ENCODE measurements at places on chromosomes 2 and 18.

GRCh38 chr2:64143169-64144056, 807 bp downstream of the PELI1 start:
- peak; percentile 61 for DNase-seq

DNA sequence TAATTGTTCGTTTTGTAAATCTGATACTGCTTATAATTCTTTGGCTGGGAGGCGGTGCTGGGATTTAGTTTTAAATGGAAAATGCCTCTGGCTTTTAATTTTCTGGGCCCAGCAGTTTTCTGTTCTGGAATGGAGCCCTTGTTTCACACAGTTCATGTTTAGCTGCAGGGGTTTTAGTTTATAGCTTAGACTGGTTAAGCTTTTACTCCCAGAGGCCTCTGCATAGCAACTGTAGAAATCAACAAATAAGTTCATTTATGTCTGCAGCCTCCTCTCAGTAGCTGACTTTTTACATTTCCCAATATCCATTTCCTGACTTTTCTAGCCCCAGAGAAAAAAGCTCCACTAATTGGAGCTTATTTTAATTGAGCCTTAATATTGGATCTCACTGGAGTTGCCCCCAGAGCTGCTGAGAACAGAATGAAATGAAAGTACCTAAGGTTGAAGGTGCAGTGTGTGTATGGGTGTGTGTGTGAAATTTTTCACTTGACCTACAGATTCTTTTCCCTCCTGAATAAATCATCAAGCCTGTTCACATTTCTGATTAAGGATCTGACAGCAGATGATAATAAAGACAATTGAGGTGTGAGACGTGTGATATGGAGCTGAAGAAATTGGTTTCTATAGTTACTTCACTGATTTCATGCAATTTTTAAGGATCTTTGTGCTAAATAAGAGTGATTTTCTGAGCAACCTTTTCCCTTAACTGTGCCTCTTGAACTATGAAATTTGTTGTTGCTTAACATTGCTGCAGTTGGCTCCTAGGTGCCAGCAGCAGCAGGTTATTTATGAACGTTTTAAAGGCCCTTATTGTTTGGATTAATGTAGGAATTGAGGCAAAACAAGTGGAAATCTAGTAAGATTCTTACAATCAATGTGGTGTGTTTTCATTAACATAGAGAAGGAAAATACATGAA, 109.6 kb downstream of the TAF4B start:
- no peak for DNase-seq

GRCh38 chr2:174914853-174915760, 90.1 kb downstream of the CHN1 start:
- no peak for DNase-seq

DNA sequence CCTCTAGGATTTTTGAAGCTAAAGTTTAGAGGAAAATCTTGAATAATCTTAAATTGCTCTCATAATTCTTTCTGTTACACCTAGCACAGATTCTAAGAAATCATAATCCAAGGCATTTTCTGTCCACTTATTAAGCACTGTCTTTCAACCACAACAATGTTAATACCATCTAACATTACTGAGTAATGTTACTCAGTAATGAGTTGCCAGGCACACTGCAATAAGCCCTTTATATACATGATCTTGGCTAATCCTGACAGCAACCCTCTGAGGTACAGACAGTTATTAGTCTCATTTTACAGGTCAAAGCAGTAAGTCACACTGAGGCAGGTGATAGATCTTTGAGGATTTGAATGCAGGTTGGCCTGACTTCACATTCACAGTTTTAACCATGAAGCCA, 291.9 kb downstream of the ALK start:
- DNase-seq, result no peak

DNA sequence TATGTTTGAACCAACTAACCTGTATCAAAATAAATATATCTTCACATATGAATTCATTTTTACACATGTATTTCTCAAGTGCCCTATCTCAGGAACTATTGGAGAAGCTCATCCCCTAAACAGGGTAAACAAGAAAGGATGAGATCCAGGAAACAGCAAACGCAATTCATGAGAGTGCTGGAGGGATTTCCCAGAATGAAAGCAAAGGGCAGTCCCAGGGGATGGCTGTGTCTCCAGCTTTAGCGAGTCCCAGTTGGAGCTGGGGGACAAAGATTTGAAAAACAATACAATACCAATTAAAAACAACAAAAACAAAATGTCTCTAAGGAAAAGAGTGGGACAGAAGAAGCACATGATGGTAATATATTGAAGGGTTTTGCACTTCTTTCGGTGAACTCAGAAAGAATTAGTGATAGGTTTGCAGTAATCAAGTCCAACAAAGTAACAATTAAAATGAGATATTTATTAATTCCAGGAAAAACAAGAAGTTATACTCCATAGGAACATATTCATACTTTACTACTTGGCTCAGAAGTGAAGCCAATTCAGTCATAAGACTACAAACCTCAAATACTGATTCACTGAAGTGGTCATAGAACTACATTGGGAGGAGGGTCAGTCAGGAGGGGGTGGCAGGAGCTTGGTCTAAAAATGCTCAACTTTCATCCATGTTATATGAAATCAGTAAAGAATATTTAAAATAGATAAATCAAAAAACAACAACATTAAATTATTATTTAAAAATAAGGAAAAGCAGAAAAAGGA, 73.1 kb upstream of the PDE1A start:
- no peak for DNase-seq
